ENCODE measurements at places on chromosomes 16 and 17.

DNA sequence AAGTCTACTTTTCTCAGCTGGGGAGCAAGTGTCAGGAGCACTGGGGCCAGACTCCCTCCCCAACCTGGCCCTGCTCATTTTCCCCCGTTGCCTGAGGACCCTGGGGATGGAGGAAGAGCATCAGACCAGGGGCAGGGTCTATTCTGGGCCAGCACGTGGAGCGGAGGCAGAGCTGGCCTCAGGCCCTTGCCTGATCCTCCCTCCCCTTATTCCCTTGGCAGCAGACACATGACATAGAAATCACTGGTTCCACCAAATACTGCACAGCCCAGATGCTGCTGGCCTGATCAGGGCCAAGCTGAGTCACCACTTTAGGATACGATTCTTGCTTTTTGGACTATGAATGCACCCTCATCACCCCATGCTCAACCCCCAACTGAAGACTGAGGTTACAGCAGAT is 15.8 kb upstream of the AGRP start:
- no peak for DNase-seq

DNA sequence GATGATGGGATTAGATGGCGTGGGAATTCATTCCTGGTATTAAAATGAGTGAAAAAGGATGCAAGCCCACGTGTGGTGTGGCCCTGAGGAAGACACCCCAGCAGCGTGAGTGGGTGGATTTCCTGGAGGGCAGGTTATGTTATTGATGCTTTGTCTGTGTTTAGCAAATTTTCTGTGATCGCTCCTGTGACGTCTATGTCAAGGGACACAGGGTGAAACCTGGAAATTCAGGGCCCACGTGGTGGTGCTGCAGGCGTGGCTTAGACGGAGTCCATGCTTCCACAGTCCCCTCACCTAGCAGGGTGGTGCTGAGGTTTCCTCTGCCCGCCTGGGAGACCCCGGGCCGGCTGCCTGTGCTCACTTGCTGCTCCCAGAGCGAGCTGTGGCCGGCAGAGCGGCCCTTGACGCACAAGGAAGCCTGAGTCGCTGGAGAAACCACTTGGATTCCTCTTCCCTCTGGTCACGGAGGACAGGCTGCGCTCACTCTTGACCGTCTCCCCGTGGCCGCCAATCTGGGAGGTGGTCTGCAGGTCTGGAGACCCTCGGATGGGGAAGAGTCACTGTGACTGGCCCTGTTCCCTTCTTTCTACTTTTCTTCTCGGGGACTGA is 23.4 kb downstream of the BAIAP2 start:
- DNase-seq: no peak

- no peak for DNase-seq
Observed at GRCh38 chr16:85353839-85354685, 241.8 kb upstream of the CIBAR2 start.

DNA sequence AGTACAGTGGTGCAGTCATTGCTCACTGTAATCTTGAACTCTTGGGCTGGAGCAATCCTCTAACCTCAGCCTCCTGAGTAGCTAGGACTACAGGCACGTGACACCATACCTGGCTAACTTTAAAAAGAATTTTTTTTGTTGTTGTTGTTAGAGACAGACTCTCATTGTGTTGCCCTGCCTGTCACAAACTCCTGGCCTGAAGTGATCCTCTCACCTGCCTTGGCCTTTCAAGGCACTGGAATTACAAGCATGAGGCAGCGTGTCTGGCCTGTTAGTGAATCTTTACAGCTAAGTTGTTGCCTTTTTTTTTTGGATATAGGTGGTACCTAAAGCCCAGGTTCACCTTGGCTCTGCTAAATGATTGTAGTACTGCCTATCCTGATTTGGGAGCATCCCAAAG is 290.6 kb downstream of the BCAS3 start:
- DNase-seq: no peak

GRCh38 chr17:39602533-39603303 is 5.0 kb downstream of the NEUROD2 start:
- no peak for DNase-seq

- no peak for DNase-seq
Observed at GRCh38 chr16:88719267-88719932, 13.1 kb downstream of the CTU2 start.

GRCh38 chr17:48012151-48012520 is 25.5 kb downstream of the COPZ2 start:
- DNase-seq: no peak

DNA sequence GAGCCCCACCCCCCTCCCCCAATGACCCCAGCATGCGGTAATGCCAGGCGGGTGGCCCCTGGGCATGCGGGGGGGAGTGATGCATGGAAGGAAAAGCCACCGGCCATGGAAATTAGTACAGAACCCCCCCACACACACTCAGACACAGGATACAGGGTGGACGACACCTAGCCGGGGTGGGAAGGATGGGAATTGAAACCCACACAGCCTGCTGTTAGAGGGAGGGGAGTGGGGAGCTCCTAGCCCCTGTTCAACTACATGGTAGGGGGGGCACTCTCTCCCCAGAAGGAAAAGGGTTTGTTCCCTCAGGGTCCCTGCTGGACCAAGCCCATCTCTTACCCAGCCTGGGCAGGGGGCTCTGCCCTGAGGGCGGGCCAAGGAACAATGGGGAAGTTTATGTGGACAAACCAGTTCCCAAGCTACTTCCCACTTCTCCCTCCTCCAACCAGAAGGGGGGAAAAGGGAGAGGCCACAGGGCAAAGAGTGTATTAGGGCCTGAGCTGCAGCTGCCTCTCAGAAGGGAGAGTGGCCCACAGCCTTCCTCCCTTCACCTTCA is 5.2 kb downstream of the TMUB2 start:
- DNase-seq: no peak

DNA sequence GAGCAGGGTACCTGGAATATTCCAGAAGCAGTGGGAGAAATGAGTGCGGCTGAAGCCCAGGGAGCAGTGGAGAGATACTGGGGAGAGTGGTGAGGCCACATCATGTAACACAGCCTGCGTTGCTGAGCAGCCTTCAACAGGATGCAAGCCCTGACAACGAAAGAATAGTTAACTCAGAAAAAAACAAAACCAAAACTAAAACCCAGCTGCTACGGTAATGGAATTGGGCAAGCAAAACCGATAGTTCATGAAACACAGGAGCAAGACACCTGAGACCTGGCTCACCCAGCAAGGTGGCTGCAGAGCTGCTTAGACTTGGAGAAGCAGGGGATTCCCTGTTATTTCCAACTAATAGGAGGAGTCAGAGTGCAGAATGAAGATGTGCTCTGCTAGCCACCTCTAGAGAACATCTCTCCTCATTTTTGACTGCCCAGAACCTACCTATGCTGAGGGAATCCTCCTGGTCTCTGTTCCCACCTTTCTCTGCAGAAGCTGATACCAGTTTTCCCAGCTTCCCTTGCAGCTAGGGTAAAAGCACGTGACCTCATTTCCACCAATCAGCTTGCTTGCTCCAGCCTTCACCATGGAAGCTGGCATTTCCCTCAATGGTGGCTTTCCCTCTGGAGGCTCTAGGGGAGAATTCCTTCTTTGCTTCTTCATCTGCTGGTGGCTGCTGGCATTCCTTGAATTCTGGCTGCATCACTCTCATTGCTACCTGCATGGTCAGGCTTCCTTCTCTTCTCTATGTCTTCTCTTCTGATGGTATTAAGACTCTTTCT is 59.4 kb upstream of the XYLT1 start:
- DNase-seq: no peak

GRCh38 chr16:57755726-57756423 is 20.3 kb downstream of the KATNB1 start:
- no peak for DNase-seq

DNA sequence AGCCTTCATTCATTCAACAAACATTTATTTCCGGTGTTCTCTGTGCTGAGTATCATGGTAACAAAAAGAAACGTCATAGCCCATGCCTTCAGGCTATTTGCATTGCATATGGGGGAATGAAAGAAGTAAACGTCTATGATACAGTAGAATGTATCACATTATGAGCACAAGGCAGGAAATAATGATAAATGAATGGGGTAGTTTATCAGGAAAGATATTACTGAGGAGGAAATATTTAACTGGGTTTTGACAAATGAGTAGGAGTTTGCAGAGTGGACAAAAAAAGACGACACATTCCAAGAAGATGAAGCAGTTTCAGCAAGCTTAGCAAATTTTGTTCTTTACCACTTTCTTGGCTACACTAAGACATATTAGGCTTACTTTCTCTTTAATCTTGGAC is 1.3 kb upstream of the KRTAP4-7 start:
- no peak for DNase-seq

DNA sequence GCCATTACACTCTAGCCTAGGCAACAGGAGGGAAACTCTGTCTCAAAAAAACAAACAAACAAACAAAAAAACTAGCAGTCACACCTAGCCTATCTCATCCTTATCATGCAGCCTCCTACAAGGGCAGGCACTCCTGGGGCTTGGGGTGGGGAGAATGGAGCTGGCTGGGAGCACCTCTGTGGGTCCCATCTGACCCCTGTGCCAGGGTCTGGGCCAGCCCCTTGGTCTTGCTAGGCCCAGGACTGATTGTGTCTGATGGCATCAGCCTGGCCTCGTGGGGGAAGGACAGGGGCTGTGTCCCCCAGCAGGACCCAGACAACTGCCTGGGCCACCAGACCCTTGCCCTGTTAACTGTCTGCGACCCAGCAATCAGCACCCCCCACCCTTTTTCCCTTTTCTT is 49.8 kb downstream of the SREBF1 start:
- no peak for DNase-seq

- no peak for DNase-seq
Observed at GRCh38 chr17:42673266-42673884, 3.4 kb downstream of the PLEKHH3 start.

DNA sequence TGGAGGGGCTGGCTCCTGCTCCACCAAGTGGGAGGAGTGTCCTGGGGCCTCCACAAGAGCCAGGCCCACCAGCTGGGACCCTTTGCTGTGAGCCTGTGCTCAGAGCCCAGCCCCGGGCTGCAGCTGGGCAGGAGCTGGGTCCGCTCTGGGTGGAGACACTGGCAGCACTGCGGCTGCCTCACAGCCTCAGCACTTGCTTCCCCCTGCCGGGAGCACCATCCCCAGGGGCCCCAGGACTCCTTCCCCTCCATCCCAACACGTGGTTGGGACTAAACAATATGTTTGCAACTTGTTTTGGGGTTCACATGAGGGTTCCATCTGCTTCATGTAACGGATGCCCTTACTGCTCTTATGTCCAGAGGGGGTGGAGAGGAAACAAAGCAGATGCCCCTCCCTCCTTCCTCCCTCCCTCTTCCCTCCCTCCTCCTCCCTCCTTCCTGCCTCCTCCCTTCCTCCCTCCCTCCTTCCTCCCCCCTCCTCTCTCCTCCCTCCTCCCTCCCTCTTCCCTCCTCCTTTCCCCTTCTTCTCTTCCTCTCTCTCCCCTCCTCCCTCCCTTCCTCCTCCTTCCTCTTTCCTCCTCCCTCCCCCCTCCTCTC is 16.3 kb upstream of the CBFA2T3 start:
- no peak for DNase-seq

GRCh38 chr16:21326459-21326858 is 48.4 kb upstream of the CRYM start:
- no peak for DNase-seq

GRCh38 chr17:7107795-7108559 is 6.6 kb downstream of the ASGR2 start:
- no peak for DNase-seq

- no peak for DNase-seq
Observed at GRCh38 chr16:27234603-27235002, 31.3 kb downstream of the KDM8 start.

GRCh38 chr16:67372664-67373063 is 20.6 kb downstream of the TPPP3 start:
- no peak for DNase-seq

GRCh38 chr16:46687486-46687885 is 1.5 kb downstream of the VPS35 start:
- DNase-seq: no peak

- DNase-seq: peak; percentile 32
Observed at GRCh38 chr17:1055751-1056645, 59.1 kb downstream of the TIMM22 start.

DNA sequence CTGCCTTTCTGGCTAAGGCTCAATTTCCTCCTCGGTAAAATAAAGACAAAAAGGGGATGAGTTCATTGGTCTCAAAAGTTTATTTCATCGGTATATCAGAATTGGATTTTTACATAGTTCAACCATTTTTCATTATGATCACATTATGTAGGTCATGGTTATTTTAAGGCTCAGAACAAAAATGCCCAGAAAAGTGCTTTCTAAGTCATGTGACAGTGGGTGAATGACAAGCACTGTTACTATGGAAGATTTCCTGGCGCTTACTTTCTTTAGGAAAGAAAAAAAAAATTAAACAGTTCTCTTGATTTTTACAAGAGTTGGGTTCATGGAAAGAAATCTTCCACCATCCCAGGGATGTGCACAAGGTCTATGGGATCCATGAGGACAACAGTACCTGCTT is 117.9 kb upstream of the CES5A start:
- no peak for DNase-seq

DNA sequence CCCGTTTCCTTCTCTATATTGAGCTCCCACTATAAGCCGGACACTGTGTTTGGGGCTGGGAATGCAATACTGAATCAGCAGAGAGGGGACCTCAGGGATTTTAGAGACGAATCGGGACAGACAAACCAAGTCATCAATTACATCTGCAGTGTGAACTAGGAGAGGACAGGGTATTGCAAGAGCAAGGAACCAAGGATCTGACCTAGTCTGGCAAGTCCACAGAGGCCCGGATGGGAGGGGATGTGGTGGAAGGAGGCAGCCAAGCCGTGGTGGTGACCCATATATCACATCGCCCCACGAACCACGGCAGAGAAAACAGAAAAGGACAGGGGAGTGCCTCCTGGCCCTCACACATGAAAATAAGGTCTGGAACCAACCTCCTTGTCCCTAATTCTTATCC is 28.1 kb upstream of the NXPH3 start:
- DNase-seq: no peak

- peak; percentile 88 for DNase-seq
Observed at GRCh38 chr17:38900978-38901656, 24.3 kb upstream of the LASP1NB start.

DNA sequence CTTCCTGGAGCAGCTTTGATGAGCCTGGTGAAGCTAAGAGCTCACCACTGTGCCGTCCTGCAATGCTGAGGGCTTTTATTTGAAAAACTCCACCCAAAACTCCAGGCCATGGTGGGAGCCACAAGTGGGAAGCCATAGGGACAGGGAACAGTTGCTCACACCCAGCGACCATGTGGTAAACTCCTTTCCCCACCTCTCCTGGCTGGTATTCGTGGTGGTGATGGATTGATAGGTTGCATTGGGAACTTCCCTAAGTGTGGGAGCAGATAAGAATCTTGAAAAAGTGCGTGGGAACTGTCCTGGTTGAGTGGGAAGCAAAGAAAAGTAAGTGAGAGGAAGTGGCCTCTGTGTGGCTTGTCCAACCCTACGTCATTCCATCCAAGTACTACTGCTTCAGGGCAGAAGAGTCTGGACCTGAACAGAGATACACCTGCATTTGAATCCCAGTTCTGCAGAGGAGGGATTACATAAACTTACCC is at the start of gene CCL1:
CCL1 (minus strand) TSS at position 51 of the 479 bp plus-strand sequence. CDS start 72 bp downstream, outside the sequence.
- DNase-seq: no peak
